ENCODE measurements at places on chromosomes 16 and 17. TPM values are rescaled to one million over a fixed set of nuclear protein-coding genes. Genes with fewer than 3 reads are reported as not detected.

GRCh38 chr17:74137416-74137815, 66.1 kb upstream of the RPL38 start:
- DNase-seq = no peak

GRCh38 chr17:61412860-61413660, 13.4 kb downstream of the TBX2 start:
- DNase-seq = no peak

- DNase-seq = no peak
These were observed at the start of gene C16orf89 for GRCh38 chr16:5065813-5066212. Gene C16orf89 (minus strand): TSS chr16:5065956. CDS start chr16:5065908, 48 bp downstream.

GRCh38 chr17:31580316-31580705, 188.8 kb downstream of the RAB11FIP4 start:
- no peak for DNase-seq

The GPR179 gene
- 0.14 TPM for total RNA-seq

The KAT8 gene
- total RNA-seq = 92.6 TPM

The PRAC2 gene
- total RNA-seq = 135 TPM

The NPIPB9 gene
- total RNA-seq = 6.2 TPM

Measured in prostate gland (tissue), 2 donors.